ENCODE measurements at places on chromosomes 2 and 18.

DNA sequence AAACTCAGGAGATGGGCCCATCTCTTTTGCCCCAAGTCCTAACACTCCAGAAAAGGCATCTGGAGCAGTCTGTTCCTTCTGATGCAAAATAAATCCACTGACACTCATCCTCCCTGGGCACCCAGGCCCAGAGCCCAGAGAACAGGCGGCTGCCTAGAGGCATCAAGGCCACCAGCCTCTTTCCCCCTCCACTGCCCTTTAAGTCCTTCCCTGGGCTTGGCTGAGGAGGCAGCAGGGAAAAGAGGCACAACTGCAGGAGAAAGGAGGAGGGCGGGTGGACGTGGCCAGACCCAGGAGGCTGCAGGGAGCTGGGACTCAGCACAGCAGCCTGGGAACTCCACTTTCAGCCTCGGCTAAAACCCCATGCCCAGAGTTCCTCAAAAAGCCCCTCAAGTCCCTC is 99.7 kb upstream of the ID2 start:
- no peak for DNase-seq

- no peak for DNase-seq
Measured at GRCh38 chr18:79608069-79608468, 71.5 kb upstream of the CTDP1 start.

GRCh38 chr2:2232167-2232566 is 98.9 kb downstream of the MYT1L start:
- no peak for DNase-seq

DNA sequence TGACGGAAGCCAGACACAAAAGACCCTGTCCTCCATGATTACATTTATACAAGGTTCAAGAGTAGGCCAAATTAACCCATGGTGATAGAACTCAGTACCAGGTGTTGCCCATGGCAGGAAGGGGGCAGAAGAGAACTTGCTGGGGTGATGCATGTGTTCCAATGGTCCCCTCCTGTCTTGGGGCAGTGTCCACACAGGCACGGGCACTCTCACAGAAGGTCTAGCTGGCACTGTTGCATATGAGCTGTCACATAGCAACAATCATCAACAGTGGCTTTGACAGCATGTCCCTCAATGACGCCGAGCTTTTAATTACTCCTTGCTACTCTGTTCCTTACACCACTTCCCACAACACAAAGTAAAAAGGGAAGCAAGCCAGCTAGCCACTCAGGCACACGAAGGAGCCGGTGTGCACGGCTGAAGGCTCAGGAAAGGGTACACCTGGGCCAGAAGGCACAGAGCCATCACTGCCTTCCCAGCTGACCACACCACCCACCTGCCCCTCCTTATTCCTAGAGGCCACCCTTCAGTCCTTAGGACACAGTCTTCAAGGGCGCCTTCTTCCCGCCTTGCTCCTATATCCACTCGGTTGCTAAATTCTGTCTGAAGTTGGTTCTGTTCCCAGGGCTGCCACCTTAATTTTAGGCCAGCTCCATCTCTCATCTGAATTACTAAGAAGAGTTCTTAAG is 28.9 kb downstream of the RPL31 start:
- no peak for DNase-seq

DNA sequence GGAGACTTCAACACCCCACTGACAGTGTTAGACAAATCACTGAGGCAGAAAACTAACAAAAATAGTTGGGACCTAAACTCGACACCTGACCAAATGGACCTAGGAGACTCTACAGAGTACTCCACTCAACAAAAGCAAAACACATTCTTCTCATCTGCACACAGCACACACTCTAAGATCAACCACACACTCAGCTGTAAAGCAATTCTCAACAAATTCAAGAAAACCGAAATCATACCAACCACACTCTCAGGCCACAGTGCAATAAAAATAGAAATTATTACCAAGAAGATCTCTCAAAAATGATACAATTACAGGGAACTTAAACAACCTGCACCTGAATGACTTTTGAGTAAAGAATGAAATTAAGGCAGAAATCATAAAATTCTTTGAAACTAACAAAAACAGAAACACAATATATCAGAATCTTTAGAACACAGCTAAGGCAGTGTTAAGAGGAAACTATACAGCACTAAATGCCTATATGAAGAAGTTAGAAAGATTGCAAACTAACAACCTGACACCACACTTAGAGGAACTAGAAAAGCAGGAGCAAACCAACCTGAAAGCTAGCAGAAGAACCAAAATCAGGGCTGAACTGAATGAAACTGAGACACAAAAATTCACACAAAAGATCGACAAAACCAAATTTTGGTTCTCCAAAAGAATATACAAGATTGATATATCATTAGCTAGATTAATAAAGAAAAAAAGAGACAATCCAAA is 46.3 kb downstream of the RTTN start:
- no peak for DNase-seq

All from activated CD4-positive, CD25-positive, alpha-beta regulatory T cell (primary cell).